ENCODE measurements at places on chromosomes 4 and X.

DNA sequence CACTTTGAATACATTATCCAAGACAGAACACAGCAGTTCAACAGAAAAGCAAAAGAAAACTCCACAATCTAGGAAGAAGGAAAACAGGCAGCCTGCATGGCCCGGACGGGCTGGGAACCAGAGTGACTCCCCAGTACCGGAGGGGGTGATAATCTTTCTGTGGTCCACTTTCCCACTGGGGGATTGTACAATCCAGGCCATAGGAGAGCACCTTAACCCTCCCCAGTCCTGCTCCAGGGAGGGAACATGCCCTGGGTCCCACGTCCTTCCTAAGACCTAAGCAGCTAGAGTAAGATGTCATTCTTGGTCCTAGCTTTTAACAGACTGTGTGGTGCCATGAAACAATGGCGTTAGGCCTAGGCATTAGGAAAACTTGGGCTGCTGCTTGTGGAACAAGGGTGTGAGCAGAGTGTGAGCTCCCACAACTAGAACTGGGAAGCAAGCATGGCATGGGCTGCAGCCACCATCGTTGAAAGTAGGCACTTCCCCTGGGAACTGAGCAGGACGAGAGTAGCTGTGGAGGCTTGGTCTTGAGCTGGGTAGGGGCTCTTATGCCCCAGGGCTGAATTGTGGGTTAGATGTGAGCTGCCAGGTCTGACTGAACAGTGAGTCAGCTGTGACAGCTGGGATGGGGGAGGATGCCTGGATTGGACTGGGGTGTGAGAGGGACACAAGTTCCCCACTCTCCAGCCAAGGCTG, 42.4 kb downstream of the NAT8L start:
- no peak for DNase-seq

- no peak for DNase-seq
Measured at GRCh38 chrX:39577985-39578869, 519.5 kb downstream of the BCOR start.

GRCh38 chr4:77073981-77074380, 1.8 kb downstream of the CCNI start:
- no peak for DNase-seq

- DNase-seq = no peak
Measured at GRCh38 chr4:1384675-1385372, 21.4 kb downstream of the NKX1-1 start.

GRCh38 chr4:74433541-74434172, 11.3 kb upstream of the AREG start:
- DNase-seq = no peak

DNA sequence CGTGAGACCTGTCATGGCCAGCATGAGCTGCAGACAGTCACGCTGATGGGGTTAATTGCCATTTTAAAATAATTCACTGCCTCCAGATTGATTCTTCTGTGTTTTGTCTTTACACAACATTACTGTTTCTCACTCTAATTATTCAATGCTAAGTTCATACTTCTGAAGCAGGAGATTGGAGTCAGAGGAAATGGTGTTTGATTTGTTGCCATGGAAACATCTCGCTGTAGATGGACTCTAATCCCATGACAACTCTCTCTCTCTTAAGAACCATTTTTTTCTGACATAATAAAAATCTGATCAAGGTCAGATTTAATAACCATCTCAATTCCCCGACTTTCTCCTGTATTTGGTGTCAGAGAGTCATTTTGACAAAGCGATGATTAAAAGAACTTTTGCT, 209.0 kb downstream of the IDS start:
- no peak for DNase-seq

- DNase-seq = no peak
Measured at GRCh38 chr4:38673130-38673978, 9.4 kb downstream of the KLF3 start.

DNA sequence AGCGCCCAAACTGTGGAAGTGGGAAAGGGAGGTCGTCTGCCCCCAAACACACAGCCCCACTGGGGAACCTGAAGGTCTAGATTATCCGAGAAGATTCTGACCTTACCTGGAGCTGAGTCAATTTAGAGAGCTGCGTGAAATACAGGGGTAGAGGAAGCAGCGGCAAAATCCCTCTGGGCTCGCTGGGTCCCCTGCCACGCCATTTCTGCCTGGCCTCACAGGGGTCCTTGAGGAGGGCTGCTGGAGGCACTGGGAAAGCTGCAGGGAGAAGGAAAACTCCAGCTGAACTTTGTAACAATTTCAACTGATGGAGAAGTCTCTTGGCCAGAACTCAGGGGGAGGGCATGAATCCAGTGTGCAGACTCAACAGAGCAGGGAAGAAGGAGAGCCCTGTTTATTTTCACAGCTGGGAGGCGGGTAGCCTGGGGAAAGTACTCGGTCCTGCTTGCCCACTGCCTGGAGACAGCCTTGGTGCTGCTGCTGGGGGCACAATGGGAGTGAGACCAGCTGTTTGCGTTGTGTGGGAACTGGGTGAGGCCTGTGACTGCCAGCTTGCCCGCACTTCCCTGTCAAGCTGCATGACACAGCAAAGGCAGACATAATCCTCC, 93.2 kb upstream of the MAPK10 start:
- no peak for DNase-seq

Measured in stimulated activated CD4-positive, alpha-beta T cell treated with anti-CD3 and anti-CD28 coated beads, Interleukin-1b, Interleukin-23, amount 100 ng/mL, for 1 hour (primary cell).